Stimulated activated CD8-positive, alpha-beta memory T cell treated with anti-CD3 and anti-CD28 coated beads, Interleukin-4, amount 100 ng/mL, for 48 hours (primary cell): ENCODE measurements at places on chromosomes 3 and 15.

- DNase-seq: no peak
These were observed 4.4 kb downstream of the PCOLCE2 start for GRCh38 chr3:142884531-142884930.

DNA sequence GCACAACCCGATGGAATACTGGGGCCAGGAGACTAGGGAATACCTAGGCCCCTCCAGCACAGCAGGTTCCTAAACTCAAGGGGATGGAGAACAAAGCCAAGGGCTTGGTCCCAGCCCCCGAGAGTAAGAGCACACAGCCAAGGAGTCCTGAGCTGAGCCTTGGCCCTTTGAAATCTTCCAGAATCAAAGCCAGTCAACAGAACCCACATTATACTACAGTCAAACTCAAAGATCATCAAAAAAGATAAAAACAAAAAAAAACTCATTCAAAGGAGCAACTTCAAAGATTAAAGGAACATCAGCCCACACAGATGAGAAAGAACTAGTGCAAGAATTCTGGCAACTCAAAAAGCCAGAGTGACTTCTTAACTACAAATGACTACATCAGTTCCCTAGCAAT lies 217.0 kb downstream of the ISL2 start:
- DNase-seq: no peak

DNA sequence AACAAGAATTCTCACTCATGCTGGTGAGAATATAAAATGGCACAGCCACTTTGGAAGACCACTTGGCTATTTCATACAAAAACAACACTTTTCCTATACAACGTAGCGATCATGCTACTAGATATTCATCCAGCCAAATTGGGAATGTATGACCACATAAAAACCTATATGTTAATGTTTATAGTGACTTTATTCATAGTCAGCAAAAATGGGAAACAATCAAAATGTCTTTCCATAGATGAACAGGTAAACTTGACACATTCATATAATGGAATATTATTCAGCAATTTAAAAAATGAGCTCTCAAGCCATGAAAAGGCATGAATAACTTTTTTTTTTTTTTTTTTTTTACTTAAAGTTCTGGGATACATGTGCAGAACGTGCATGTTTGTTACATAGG lies 445.2 kb downstream of the ZBBX start:
- DNase-seq: no peak

DNA sequence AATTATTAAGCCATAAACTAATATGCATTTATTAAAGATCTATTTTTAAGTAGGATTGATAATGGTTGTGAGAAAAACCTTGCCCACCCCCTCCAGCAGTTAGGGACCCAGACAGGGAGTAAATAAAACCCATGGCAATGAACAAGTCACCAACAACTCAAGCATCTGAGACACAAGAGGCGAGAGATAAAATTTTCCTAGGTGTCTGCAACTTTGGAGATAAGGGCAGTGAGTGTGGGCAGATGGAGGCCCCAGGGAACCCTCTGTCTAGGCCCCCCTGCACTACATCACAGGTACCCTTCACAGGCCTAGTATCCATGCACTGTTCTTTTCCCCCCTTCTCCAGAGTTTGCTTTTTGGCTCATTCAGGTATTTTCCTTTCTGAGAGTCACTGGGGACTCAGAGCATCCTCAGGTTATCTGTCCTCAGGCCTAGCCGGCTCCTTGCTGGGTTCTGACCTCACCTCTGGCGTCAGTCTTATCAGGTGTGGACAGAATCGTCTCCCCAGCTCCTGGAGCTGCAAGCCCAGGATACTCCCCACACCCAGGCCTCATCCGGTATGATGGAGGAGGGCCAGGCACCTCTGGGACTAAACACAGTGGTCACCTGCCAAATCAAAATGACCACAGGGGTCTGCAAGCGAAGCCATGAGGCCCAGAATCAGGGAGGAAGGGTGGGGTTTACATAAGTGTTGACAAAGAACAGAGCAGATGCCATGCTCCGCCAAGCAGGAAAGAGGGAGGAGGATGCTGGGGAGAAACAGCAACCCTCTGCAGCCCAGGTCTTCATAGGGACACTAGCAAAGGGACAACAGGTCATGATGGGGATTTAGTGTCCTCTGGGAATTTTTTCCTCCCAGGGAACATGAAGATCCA lies 50.4 kb downstream of the CCNL1 start:
- no peak for DNase-seq

- DNase-seq: no peak
These were observed 164.6 kb upstream of the ICE2 start for GRCh38 chr15:60643555-60643954.

DNA sequence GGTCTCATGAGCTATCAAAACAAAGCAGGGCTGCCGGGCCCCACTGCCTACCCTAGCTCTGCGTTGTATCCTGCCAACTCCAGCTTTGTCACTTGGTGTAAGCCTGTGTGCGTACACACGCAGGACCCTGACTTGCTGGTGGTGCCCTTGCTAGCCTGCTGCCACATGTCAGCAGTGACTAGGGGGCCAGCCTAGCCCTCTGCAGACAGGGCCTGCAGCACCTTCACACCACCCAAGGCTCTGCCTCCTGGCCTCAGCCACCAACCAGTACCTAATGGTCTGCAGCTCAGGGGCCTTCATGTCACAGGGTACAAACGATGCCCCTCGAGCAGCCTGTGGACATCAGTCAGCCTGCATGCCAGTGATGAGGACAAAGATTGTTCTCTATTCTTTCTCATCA lies 30.1 kb upstream of the DUSP7 start:
- no peak for DNase-seq

- DNase-seq: no peak
These were observed 16.8 kb downstream of the AP4E1 start for GRCh38 chr15:50925281-50925680.

- no peak for DNase-seq
These were observed 1455.9 kb downstream of the SI start for GRCh38 chr3:163622384-163622783.

DNA sequence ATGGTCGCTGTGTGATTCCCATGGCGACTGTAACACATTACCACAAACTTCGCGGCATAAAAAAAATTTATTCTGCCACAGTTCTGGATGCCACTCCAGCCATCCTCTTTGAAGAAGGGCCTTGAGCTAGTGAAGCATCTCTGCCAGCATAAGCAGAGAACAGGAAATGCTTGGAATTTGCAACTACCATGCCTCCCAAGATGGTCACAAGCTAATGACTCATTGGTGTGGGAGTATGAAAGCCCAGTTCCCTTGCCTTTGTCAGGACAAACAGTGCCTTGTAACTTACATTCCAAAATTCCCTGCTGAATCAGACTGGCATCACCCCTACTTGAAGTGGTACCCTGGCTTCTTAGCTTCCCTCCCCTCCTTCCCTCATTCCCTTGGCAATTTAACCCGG lies 129.7 kb downstream of the PROS1 start:
- no peak for DNase-seq

GRCh38 chr15:83954506-83954905 lies 281.1 kb upstream of the GOLGA6L4 start:
- no peak for DNase-seq

- no peak for DNase-seq
These were observed 113.0 kb upstream of the GALNT15 start for GRCh38 chr3:16061491-16061890.

GRCh38 chr15:101390060-101390459 lies 95.0 kb upstream of the SNRPA1 start:
- no peak for DNase-seq

- no peak for DNase-seq
These were observed 200.0 kb downstream of the ZNF385D start for GRCh38 chr3:21551019-21551418.

DNA sequence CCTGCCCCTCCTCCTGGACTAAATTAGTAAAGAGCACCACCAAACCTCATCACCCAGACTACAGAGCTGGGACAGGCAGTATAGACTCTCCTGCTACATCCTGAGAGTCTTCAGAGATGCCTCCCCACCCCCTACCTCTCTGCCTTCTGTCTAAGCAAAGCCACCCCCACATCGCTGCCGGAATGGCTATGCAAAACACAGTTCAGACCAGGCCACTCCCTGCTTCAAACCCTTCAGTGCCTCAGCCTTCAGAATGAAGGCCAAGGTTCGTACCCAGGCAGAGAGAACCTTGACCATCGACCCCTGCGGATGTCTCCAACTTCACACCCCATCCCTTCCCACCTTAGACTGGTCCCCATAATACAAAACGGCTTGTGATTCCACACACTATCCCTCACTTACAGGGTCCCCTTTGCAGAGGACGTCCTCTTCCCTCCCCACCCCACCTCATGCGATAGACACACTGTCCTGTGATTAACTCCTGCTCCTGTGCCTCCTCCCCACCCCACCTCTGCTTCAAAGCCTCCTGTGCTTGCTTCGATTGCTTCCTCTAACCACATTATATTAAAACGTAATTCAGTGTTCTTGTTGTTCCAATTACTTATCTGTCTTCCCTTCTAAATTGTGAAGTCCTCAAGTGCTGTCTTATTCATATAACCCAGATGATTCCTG lies 175.3 kb downstream of the UACA start:
- peak; percentile 18 for DNase-seq

DNA sequence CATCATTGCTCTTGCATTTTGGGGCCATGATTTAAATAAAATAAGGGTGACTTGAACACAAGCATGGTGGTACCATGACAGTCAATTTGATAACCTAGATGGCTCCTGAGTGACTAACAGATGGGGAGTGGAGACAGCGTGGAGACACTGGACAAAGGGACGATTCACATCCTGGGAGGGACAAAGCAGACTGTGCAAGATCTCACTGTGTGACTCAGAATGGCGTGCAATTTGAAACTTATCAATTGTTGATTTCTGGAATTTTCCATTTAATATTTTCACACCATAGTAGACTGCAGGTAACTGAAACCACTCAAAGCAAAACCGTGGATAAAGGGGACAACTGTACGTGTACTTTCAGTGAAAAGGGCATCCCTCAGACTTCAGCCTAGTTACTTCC lies 25.5 kb downstream of the MCCC1 start:
- DNase-seq: no peak

DNA sequence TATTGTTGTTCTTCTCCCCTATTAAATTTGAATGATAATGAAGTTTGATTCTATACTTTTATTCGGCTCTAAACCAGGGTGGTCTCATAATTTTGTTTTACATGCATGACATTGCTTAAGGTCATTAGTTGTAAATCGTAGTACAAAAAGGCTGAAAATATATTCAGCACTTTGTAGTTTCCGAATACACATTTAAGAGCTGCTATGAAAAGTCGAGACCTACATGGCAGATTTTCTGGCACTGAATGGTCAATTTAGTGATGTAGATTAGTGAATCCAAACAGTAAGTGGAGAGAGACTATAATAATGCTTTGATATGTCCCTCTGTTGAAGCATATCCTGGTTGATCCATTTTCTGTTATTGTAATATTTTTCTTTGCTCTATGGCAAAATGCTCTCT lies 254.0 kb upstream of the SOX2 start:
- DNase-seq: no peak

- DNase-seq: no peak
These were observed 60.6 kb downstream of the WNT5A start for GRCh38 chr3:55426486-55426885.

DNA sequence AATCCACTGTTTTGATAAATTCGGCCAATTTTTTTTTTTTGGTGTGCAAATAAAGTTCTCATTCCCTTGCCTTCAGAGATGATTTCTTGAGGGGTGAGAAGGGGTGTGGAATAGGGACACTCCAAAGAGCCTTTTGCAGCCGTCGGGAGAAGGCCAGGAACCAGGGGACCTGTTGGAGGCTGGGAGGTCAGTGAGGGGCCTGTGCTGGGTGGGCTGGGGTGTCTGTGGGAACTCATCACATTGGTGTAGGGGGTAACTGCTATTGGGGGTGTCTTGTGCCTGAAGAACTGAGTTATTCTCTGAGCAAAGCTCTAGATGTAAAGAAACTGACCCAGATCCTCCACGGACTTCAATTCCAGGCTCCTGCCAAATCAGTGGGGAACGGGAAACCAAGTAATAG lies 13.5 kb upstream of the SKIC8 start:
- no peak for DNase-seq

GRCh38 chr3:31055757-31056156 lies 161.3 kb upstream of the GADL1 start:
- DNase-seq: no peak

DNA sequence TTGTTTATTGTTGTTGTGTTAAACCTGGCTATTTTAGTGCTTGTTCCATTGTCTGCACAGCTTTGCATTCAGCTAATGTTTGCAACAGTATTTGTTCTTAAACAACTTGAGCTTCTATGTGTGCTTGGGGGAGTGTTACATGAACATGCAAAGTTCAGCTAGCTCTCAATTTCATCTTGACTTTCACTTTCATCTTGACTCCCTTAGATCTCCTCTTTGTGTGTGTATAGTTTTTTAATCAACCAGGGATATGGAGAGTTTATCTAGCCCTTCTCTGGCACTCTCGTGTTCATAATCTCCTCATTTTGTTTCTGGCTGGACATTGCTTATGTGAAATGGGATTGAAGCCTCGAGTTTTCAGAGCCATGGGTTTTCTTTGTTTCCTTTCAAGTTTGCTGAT lies 212.4 kb upstream of the ZBTB20 start:
- no peak for DNase-seq

DNA sequence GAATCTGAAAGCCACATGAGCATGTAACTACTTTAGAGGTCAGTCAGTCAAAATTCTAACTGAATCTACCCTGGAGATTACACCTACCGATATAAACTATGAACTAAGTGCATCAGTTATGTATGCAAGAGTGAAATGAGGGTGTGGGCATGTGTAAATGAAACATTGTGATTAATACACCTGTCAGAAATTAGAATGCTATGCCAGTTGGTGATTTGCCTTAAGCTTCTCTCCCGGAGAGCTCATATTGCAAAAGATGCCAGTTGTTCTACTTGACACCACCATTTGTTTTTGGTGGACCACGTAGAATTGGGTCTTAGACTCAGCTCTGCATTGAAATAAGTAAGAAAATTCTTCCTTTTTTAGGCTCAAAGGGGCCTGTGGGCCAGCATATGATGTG lies 91.0 kb upstream of the KBTBD8 start:
- no peak for DNase-seq

DNA sequence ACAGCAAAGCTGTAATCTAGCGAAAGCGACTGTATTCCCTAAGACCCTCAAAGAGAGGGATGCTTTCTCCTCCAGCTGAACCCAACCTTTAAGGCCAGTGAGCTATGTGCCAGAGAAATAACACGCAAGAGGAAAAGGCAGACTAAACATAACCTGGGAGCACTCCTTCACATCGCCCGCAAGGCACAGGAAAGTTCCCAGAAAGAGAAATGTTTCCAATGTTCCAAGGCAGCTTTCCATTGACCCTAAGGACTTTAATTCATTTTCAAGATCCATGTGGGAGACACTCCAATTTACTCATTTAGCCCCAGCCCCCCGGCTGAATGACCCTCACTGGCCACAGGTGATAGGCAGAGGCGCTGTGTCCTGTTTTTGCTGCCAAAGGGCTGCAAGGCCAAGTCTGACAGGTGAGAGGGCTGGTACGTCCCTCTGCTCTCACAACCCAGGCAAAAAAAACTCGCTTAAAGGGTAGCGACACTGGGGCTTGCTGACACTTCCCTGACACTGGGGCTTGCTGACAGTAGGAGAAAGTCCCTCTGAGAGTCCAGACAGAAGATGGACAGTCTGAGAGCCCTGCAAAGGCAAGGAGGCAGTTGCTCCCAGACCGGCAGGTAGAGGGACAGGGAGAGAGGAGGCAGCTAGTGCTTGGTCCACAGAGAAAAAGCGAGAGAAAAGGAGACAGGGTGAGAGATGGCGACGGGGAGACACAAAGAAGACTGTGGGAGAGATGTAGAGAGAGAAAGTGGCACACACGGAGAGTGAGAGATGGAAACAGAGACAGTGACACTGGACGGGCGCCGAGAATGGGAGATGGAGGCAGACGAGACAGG lies 702 bp downstream of the ARHGEF3 start:
- DNase-seq: no peak

- DNase-seq: no peak
These were observed 97.1 kb upstream of the MYZAP start for GRCh38 chr15:57494581-57494980.
